ENCODE measurements at places on chromosomes 16 and 17.

DNA sequence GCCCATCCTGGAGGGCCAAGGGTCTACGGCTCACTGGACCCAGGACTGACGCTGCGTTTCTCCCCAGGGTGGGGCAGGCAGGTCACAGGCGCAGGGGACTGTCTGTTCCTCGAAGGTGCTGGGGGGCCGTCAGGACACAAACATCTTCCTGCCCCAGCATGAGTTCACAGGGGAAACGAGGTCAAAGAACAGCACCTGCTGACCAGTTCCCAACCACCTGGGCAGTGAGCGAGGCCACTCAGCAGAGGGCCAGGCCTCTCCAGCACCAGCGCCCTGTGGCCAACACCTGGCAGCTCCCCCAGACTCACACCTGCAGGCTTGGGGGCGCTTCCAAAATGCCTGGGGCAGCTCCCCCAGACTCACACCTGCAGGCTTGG lies 29.7 kb downstream of the TIMM22 start:
- DNase-seq, result no peak

DNA sequence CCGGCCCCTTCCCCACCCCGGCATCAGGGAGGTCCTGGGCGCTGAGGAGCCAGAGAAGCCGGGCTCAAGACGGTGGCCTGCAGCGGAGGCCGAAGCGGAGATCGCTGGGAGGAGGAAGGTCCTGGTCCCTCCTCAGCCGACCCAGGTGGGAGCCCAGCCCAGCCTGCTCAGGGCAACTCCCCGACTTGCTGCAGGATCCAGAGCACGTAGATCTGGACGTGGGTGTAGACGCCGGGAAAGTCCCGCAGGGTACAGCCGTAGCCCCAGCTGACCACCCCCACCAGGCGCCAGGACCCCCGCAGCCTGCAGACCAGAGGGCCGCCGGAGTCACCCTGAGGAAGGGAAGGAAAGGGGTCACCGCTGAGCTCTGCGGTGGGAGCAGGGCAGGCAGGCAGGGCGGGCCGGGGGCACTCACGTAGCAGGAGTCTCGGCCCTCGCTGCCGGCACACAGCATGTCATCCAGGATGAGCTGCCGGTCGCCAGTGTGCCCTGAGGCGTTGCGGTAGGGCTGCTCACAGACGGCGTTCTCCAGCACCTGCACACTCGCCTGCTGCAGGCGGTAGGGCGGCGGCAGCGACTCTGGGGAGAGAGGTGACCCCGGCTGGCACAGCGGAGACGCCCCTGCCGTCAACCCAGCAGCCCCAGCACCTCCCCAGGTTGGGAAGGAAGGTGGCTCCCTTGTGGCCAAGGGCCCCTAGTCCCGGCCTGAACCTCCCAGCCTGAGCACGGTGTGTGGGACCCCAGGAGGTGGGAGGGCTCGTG lies 5.4 kb downstream of the TPSD1 start:
- DNase-seq, result no peak

- no peak for DNase-seq
Observed at GRCh38 chr16:51407199-51407598, 256.1 kb upstream of the SALL1 start.

DNA sequence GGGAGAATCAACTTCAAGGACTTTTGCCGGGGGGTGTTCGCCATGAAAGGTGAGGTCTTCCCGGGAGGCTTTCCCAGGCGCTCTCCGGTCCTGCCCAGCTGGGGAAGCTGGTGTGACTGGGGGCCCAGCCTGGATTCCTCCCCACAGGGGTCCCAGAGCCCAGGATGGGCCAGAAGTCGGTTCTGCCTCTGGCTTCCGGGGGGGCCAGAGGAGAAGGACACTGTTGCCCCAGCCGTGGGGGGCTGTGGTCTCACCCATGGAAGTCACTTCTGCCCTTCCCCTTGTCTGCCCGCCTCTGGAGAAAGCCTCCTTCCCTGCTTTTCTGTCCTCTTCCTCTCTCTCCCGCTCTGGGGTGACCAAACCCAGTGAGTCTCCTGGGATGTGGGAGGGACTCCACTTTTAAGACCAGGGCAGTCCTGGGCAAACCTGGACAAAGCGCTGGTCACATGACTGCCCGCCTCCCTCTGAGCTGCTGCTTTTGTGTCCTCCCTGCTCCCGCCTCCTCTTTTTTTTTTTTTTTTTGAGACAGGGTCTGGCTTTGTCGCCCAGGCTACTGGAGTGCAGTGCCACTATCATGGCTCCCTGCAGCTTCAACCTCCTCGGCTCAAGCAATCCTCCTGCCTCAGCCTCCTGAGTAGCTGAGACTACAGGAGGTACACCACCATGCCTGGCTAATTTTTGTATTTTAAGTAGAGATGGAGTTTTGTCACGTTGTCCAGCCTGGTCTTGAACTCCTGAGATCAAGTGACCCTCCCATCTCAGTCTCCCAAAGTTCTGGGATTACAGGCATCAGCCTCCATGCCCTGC lies 40.6 kb downstream of the RAB11FIP4 start:
- no peak for DNase-seq

DNA sequence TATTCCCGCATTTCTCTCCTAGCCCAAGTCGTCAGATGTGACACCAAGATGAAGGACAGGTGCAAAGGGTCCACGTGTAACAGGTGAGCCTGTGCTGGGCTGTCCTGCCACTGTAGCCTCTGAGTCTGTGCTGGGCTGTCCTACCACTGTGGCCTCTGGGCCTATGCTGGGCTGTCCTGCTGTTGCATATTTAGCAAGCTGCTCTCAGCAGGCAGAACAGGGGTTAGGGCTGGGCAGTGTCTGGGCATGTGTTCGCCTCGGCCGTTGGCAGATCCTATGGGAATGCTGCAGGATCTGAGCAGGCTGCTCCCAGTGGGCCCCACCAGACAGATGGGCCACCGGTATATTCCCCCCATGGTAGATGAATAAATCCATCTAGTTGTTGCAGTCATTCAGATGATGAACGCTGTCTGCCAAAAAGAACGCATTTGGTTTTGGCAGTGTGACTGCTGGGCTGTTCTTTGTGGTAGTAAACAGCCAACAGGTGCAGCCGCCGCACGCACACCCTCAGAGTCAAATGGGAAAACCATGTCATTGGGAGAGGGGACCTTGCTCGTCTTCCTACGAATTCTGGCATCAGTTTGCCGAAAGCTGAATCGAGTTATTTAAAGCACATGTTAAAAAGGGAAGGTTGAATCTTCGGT lies 49.2 kb downstream of the CRISPLD2 start:
- DNase-seq, result no peak

- DNase-seq, result no peak
Observed at GRCh38 chr16:70777973-70778406, 23.0 kb downstream of the VAC14 start.

DNA sequence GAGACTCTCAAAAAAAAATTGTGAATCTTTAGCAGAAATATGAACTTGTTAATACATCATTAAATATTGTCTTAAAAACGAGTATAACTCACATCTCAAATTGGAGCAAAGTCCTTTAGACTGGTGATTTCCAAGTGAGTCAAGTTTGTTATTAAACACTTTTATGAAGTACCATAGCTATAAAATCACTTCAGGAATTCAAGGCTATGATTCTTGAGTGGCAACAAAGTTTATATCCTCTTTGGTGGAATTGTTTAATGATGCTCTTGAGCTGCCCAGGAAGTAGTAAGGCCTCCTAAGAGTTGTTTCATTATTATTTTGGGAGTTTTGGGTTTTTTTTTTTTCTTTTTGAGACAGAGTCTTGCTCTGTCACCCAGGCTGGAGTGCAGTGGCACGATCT lies 16.7 kb upstream of the BLMH start:
- no peak for DNase-seq

- DNase-seq, result peak; percentile 32
Observed at GRCh38 chr17:39740357-39741111, 2.8 kb downstream of the GRB7 start.

DNA sequence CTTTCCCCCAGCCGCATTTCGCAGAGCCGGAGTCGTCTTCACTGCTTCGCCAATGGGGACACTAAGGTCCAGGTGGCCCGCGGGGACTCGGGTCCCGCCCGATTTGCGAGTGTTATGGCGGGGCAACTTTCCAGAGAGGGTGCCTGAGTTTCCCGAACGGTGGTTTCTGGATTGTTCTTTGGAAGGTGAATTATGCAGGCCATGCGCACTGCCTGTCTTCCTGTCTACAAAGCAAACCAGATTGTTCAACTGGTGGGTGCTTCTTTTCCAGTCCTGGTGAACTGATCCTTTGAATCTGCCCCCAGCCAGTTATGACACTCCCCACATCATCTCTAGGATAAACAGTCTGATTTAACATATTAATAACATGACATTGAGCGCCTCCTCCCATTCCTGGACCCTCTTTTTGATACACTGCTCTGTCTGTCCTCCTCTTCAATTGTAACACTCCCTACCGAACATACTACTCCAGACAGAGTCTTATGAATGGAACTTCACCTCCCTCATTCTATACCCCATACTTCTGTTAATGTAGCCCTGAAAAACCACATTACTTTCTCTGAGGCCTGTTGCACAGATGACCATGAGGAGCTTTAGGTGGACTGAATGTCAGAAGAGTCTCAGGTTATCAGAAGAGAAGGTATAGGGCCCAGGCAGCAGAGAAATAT lies 159.0 kb downstream of the RAB11FIP4 start:
- DNase-seq, result no peak
